ENCODE measurements at places on chromosomes 16 and 17.
A peak's percentile ranks its signal among the peaks of the same experiment; 100 is the strongest.

- no peak for DNase-seq
These were observed 19.1 kb upstream of the SP6 start for GRCh38 chr17:47870056-47870455.

DNA sequence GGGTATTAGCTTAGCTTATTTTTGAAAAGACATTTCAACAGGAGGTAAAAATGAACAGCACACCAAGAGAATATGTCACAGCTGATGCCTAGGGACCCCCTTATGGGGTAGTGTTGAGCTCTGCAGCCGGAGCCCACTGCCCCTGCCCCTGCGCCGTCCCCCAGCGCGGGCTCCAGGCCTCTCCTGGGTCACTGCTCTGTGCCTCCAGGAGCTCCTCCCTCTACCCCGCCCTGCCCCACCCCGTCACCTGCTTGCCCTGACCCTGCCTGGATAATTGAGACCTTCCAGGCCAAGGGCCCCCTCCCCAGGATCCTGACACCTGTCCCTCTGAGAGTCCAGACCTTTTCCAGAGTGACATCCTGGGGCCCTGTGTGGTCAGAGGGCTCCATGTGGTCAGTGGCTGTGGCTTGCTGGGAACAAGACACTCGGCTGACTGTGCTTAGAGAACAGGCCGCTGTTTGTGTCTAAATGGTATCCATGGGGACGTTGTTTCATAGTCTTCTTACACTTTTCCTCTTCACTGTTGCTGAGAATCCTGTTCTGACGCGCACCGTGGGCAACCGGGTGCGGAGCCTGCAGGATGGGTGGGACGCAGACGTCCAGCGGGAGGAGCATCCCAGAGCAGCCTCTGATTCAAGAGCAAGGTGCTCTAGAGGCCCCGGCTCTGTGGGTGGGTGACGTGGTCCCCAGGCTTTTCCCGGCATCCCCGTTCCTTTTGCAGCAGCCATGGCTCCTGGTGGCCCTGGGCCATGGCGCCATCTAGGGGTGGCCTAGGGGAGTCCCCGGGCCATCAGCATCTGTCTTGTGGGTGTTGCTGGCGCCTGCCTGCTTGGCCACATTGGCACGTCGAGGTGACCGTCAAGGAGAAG lies 20.0 kb upstream of the WFIKKN1 start:
- DNase-seq, result peak; percentile 73

GRCh38 chr16:78127130-78127529 lies 27.7 kb downstream of the WWOX start:
- DNase-seq, result no peak

DNA sequence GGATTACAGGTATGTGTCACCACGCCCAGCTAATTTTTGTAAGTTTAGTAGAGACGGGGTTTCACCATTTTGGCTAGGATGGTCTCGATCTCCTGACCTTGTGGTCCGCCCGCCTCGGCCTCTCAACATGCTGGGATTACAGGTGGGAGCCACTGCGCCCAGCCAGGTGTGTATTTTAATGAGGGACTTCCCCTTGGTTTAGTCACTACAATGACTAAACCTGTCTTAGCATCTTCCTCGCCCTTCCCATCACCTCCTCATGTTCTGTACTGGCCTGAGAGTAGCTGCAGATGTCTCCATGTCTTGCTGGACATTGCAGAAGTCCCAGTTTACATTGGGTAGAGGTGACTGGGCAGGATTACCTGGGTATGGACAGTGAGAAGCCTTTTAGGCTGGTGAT lies 9.6 kb downstream of the SLC7A6 start:
- no peak for DNase-seq

- peak; percentile 31 for DNase-seq
These were observed 85.1 kb downstream of the TNFRSF13B start for GRCh38 chr17:16886655-16887322.

GRCh38 chr17:6823011-6823442 lies 8.5 kb downstream of the TEKT1 start:
- DNase-seq, result no peak

DNA sequence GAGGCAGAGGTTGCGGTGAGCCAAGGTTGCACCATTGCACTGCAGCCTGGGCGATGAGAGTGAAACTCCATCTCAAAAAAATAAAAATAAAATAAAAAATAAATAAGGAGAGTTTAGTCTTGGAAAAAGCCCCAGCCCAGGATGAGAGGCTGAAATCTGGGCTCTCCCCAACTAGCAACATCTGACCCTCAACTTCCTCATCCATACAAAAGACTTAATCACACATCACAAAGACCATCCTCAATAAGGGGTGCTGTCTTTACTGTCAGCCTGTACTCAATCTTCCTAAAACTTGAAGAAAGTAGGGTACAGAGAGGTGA lies 11.4 kb upstream of the SLC4A1 start:
- no peak for DNase-seq

DNA sequence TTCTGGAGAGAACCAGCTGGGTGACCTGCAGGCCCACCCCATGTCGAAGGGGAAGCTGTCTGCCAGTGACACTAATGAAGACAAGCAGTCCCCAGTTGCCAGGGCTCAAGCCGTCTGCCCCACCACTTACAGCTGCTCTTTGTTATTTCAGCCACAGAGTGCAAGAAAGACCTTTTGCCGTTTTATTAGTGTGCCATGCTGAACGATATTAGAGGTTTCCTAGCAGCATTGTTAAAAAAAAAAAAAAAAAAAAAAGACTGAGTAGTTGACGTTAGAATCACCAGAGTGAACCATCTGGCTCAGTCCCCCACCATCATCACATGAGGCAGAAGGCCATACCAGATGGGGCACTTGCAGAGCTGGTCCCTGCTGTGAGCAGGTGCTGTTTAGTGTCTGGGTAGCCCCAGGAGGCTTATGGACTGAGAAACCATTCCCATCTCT lies 26.5 kb upstream of the SLC39A11 start:
- no peak for DNase-seq

DNA sequence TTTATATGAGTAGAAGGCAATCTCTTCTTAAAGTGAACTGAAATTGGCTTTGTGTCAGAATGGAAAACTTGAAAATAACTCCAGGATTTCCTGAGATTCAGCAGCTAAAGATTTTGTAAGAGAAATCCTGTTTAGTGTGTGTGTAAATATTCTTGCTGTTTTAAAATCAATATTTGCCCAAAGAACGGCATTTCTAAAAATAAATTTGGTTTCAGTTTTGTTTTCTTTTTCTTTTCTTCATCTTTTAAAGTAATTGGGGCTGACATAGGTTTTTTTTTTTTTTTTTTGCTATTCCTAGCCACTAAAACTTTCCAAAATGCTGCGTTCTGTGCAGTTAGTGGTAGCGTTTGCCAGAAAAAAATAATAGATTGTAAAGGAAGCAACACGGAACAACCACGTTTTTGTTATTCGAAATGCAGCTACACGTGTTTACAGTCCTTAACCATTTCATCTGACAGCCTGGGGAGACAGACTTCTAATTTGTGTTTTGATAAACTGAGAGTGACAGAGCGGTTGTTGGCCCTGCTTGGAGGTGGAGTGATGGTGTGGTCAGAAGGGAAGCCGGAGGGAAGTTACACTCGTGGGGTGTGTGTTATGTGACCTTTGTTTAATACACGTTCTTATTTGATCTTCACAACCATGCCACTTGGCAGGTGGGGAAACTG lies 21.6 kb upstream of the SMPD3 start:
- no peak for DNase-seq

- DNase-seq, result no peak
These were observed 148.9 kb downstream of the CMIP start for GRCh38 chr16:81593481-81593880.

DNA sequence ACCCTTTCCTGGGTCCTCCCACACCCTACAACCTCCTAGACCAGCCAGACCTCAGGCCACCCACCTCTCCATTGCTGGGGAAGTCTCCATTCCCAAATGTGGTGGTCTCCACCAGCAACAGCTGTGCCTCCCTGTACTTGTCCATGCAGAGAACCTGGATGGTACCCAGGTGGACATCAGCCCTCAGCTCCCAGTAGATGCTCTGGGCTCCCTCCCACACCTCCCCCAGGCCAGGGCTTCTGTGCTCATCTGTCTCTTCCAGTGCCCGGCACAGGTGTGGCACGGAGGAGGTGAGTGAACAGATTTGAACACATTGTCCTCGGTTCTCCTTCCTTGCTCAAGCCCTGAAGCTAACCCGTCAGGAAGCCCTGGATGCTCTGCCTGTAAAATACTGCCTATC lies 34.6 kb downstream of the LGALS9 start:
- DNase-seq, result no peak

GRCh38 chr17:49783791-49784190 lies 4.7 kb upstream of the KAT7 start:
- DNase-seq, result no peak

DNA sequence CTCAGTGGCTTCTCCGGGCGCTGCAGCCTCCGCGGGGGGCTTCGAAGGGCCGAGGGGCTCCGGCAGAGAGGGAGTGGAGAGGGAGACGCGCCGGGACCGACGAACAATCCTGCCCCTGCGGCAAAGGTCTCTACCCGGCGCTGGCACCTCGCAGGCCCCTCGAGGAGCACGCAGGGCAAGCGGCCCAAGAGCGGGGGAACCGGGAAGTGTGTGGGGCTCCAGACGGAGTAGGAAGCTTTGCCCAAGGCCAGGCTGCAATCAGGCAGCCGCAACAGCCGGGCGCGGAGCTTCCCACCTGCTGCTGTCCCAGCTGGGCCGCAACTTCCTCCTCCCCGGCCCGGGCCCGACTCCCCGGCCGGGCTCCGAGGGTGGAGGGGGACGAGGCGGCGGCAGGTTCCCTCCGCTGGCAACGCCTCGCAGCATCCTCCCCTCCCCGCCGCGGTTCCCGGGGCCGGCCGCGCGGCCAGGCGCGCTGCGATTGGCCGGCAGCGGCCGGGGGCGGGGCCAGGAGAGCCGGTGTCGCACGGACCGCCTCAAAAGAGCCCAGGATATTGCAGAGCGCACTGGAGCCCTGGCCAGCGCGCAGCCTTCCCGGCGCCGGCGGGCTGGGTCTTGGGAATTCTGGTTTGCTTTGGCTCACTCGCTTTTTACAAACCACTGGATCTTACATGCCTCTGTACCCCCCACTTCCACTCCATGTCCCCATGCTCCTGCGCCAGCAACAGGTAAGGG lies at the start of gene KCNJ2:
Gene KCNJ2 (plus strand): TSS at position 556 of the 732 bp plus-strand sequence. CDS start 5,508 bp downstream, outside the sequence.
- DNase-seq, result peak; percentile 9

DNA sequence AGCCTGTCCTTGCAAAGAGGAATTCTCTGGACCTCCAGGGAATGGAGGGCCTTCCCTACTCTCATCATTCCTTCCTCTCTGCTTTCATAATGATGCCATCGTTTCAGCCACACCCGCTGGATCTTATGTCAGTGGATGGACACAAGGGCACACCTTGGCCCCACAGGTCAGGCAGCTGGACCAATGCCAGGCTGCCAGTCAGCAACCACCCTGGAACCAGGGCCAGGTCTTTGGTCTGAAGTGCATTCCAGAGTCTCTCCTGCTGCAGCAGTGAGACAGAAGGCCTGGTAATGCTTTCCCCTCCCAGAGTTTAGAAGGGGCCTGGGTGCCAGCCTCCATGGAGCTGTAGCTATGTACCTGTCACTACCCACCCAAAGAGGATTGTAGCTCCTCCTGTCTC lies 7.4 kb downstream of the C1QL1 start:
- no peak for DNase-seq

DNA sequence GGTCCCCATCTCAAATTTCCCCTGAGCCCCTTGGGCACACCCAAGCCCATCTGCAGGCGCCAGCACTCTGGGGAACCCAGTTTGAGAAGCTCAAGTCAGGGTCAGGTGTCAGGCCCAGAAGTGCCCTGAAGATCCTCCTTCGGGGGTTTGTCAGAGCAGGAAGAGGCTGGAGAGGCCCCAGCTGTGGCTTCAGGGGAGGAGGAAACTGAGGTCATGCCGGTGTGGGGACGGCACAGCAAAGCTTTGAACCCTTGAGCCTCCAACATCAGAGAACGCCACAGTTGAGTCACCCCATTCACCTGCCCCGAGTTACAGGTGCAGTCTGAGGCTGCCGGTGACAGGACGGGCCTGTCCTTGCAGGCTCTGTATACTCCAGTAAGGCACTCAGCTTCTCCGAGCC lies 140.2 kb upstream of the CIBAR2 start:
- no peak for DNase-seq

GRCh38 chr16:85651629-85652430 lies 36.9 kb downstream of the GINS2 start:
- no peak for DNase-seq

DNA sequence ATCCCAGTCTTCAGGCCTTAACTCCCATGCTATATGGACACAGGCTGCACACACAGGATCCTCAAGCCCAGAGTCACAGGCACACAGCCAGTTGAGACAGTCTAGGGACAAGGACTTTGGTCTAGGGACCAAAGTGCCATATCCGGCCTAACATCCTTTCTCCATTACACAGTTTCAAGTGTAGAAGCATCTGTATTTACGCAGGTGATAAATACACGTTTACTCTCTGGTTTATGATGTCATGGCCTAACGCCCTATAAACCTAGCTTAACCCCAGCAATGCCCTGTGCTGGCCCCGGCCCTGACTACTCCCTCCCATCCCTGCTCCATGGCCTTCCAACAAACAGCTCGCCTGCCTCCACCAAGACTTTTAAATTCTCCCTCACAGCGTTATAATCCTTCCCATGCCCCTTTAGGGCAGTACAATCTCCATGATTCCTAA lies 17.1 kb downstream of the CUEDC1 start:
- no peak for DNase-seq

DNA sequence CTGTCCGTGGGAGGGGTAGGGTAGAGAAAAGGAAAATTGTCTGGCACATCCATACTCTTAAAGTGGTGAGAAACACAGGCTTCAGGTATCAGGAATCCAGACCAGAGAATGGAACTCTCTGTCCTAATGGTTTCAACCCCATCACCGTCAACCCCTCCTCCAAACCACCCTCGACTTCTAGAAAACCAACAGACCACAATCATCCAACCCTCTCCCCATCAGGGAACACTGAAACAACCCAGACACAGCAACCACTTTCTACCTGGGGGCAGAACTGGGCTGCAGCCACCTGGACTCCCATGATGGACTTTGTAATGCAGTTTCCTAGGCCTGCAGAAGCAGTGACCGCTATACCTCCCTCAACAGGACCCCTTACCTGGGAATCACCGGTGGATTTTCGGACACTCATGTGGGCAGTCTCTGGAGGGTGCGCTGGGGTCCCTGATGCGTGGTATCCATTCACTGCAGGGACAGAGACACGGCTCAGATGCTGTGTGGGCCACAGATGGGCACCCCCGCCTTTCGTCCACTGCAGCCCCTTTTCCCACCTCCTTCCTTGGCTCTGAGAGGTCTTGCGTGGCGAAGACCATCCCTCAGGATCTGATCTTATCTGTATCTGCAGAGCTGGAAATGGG lies 64.3 kb upstream of the RCVRN start:
- no peak for DNase-seq

DNA sequence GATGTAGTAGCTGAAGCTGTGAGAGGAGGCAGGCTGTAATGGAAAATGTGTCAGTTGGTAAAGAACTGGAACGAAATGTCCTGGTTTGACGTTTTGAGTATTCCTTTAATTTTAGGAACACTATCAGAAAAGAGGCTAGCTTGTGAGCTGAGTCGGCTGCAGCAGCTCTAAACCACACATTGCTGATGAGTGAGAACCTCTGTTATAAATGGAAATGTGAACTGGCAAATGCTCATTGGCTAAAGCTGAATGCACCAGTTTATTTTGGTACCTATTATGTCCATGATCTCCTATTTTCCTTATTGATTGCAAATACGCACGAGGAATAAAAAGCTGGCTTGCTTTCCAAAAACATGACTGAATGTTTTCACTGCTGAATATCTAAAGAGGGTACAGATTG lies 11.0 kb upstream of the WIPI1 start:
- no peak for DNase-seq

GRCh38 chr16:57651344-57652333 lies 16.5 kb upstream of the ADGRG3 start:
- peak; percentile 51 for DNase-seq
